G401 (cell line): ENCODE measurements at places on chromosomes 7 and 10. TPM values are rescaled to one million over a fixed set of nuclear protein-coding genes. Genes with fewer than 3 reads are reported as not detected.

DNA sequence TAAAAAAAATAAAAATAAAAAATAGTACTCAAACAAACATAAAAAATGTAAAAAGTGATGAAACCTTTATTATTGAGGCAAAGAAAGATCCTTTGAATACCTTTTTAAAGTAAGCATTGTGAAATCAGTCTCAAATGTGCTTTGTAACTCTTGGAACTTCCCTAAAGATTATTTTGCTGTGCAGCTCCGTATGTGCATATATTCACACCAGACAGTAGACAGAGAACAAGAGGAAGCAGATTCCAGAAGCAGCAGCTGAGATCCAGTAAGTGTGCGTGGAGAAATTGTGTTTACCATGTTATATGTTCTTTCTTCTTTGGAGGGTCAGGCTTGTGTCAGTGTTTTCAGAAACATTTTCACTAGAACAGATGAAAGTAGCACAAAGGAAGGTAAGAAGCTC is 324.9 kb downstream of the AGMO start:
- DNase-seq = no peak

GRCh38 chr7:97008275-97008917 is 3.0 kb downstream of the DLX6 start:
- no peak for DNase-seq

- DNase-seq = no peak
Observed at GRCh38 chr7:93145354-93145753, 2.8 kb downstream of the SAMD9L start.

- no peak for DNase-seq
Observed at GRCh38 chr10:96890580-96890979, 58.5 kb downstream of the LCOR start.

DNA sequence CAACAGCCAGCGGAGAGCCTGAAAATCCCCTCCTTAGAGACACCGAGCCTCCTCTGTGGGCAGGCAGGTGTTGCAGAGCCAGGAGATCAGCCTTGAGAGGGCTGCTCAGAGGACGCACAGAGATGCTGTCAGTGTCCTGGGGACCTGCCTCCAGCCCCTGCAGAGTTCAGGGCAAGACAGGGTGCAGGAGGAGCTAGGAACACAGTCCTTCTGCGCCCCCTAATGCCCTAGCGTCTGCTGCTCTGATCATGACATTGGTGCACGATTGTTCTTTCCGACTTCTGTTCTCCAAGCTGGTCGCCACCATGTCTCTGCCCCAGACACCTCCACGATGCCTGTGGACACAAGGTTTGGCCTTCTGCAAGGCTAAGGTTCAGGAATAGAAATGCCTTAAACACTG is 613.7 kb upstream of the MKI67 start:
- no peak for DNase-seq

DNA sequence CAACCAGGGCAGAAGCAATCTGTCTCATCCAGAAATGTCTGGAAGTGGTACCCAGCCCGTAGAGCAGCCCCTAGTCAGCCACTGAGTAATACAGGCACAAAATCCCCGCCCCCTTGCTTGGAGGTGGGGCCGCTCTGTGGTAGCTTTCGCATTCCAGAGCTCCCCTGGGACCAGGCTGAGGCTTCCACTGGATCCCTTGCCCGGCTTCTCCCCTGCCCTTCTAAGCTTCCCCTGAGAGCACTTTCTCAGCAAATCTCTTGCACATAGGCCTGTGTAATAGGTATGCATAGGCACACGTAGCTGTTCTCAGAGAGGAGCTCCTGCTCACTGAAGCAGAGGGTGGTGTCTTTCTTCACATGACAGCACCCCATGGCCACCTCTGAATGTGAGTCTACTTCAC is 144.2 kb downstream of the BMS1 start:
- no peak for DNase-seq

DNA sequence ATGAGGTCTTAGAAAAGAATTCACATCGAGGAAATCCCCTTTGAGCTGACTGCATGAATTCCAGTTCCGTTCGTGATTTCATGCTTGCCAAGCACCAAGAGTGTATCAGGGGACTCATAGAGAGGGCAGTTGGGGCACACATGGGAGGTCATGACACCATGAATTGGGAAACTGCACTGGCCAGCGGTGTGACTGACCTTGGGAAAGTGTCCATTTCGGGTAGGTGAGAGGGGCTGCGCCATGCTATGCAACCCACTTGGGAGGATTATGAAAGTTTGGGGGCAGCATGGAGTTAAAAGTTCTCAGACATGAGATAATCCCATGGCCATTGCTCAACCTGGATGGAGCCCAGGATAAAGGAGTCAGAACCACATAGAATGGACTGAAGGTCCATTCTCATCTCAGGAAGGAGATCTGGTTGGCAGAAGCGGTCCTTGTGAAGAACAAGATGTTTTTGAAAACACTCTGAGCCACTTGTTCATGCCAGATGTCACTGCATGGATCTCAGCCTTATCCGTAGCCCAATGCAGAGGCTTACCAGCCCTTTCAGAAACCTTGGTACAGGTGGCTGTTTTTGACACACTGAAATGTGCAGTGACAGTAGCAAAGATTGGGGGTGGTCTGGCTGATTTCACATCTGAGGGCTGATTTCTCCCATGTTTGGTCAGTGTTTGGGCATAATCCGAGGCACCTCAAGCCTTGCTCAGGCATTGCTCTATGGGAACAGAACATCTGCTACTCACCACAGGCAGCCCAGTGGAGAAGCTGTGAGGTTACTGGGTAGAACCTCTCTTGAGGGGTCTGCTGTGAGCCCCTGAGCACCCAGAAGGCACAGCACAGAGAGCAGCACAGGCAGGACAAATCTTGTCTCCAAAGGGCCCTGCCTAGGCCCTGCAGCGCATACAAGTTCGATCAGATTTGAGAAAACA is 252.3 kb downstream of the CXCL12 start:
- DNase-seq = no peak

The SORCS1 gene
- total RNA-seq = not detected in 2 replicates

The UTF1 gene
- total RNA-seq = not detected in 2 replicates

The COL28A1 gene
- total RNA-seq = not detected in 2 replicates

DNA sequence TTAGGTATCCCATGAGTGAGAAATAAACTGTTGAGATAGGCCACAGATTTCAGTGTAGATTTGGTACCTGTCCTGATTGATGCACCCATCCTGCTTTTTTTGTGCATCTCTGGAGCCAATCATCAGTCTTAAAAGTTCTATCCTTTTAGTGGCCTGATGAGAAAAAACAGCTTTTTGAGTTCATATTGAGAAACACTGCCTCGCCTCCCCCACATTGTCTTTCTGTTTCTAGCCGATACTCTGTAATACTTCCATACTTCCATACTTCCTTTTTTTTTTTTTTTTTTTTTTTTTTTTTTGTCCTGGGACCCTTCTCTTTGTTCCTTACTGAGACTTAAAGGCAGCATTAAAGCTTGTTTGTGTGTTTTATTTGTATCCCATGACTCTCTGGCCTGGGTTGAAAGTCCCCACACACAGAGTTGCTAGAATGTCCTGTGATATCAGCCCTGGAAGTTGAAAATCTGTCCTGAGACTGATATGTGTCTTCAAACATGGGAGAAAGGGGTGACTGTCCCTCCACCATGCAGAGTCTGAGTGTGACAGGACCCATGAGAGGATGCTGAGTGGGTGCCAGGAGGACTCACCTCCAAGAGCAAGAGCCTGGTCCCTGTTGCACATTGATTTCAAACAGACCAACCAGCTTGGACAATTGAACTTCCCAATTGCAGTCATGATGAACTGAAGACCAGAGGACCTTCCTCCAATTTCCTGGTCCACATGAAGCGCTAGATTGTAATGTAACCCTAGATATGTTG is 5.7 kb downstream of the ZNF22 start:
- no peak for DNase-seq

DNA sequence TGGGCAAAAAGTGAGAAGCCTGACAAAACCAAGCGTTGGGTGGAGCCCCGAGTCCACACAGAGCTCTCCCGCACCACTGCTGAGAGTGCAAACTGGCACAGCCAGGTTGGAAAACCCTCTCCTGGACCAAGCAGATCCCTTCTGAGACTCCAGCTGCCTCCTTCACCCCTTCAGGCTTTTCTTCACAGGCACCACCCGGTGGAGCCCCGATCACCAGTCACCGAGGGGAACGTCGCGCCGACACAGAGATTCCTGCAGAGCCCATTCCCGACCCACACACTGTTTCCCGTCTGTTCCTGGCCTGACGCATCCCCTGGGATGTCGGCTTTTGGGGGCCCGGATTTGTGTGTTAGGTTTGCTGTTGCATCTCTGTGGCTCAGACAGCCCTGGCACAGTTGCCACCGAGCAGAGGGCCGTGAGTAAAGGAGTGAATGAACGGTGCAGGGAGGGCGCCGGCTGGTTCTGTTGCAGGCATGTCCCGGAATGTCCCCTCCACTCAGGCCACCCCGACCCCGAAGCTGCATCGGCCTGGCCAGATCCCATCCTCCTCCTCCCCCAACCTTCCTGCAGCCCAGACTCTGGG is 51.0 kb upstream of the INPP5A start:
- no peak for DNase-seq

The HOXA1 gene
- 11.8 and 15.5 TPM in 2 replicates for total RNA-seq

- no peak for DNase-seq
Observed at GRCh38 chr10:34092891-34093290, 722.2 kb downstream of the PARD3 start.

DNA sequence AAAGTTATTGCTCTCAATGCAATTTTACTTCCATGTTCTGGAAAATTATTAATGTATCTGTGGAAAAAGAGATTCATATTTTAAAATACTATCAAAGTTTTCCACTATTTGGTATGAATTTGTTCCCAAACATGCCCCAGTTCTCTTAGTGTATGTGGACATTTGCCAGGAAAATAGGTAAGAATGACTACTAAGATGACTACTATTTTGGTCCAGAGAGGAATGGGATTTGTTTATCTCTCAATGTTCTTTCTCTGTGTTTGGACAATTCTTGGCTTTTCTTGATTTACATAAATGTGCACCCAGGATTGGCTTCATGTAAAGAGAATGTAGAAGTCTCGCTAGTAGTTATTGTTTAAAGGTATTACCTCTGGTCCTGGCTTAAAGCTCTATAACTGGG is 60.3 kb upstream of the POT1 start:
- no peak for DNase-seq

GRCh38 chr7:99392659-99393354 is 15.6 kb downstream of the PDAP1 start:
- DNase-seq = peak; percentile 82

DNA sequence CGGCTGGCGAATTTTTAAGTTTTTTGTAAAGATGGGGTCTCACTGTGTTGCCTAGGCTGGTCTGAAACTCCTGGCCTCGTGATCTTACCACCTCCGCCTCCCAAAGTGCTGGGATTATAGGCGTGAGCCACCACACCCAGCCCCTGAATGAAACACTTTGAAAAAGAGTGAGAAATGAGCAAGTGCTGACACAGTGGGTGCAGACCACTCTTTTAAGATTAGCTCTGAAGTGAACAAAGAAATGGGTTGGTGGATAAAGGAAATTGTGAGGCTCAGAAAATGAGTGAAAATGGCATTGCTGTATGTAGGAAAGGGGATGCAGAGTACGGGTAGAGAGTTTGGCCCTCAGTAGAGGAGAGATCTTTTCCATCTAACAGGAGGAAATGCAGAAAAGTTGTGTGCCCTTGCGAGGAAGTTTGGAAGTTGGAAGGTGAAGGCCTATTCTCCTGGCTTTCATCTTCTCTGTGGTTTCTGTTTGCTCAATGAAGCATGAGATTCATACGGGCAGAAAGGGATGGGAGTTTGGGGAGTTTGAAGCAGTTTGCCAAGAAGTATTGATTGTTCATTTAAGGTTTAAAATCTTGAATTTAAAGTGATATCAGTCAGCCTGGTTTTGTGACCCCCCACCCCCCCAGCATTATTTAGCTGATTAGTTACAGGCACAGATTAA is 11.0 kb downstream of the MAPK8 start:
- DNase-seq = no peak

The ANKRD61 gene
- total RNA-seq = 0.54 TPM in 1 of 2 replicates, not detected in the other

The URGCP gene
- 30.9 and 39.4 TPM in 2 replicates for total RNA-seq

The SPDYE9 gene
- total RNA-seq = not detected in 2 replicates

The OSBPL3 gene
- 3.6 and 7.1 TPM in 2 replicates for total RNA-seq

The CH25H gene
- total RNA-seq = not detected in 2 replicates

DNA sequence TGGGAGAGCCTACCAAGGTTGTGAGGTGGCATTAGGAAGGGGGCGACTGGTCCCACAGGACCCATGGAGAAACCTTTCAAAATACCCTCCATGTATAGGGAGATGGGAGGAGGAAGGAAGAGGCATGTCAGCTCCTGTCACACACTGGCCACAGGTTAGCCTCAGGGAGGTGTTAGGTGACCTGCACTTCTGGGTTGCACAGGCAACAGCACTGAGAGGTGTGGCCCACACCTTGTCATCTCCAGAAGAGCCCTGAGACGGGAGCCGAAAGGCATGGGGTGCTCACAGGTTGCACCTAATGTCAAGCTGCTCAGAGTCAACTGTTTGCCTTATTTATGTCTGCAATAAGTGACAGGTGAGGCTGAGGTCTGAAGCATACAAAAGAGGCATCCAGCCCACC is 14.6 kb upstream of the USP6NL start:
- no peak for DNase-seq

- DNase-seq = no peak
Observed at GRCh38 chr10:59212301-59212798, 35.9 kb downstream of the PHYHIPL start.

- peak; percentile 49 for DNase-seq
Observed at GRCh38 chr7:80095545-80095944, 39.1 kb upstream of the GNAI1 start.

- DNase-seq = no peak
Observed at GRCh38 chr7:1642291-1642731, 27.8 kb upstream of the ELFN1 start.

- no peak for DNase-seq
Observed at GRCh38 chr7:621572-622285, 102.1 kb upstream of the PDGFA start.

The SH2D4B gene
- total RNA-seq = not detected in 2 replicates

The GJD4 gene
- not detected in 2 replicates for total RNA-seq

DNA sequence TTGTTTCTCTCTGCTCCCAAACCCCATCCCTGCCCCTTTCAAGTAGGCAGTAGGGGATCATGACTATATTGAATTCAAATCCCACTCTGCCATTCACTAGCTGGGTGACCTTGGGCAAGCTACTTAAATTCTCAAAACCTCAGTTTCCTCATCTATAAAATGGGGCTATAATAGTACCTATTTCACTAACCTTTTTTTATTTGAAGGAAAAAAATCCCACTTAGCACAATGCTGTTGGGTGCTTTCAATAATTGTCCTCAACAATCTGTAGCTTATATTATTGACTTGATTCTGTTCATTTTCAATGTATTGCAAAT is 190.4 kb upstream of the YAE1 start:
- no peak for DNase-seq

- DNase-seq = no peak
Observed at GRCh38 chr10:95377950-95378349, 87.1 kb upstream of the PDLIM1 start.

The TLL2 gene
- total RNA-seq = 0.37 and 0.44 TPM in 2 replicates

The FGFR2 gene
- total RNA-seq = 279 and 323 TPM in 2 replicates

DNA sequence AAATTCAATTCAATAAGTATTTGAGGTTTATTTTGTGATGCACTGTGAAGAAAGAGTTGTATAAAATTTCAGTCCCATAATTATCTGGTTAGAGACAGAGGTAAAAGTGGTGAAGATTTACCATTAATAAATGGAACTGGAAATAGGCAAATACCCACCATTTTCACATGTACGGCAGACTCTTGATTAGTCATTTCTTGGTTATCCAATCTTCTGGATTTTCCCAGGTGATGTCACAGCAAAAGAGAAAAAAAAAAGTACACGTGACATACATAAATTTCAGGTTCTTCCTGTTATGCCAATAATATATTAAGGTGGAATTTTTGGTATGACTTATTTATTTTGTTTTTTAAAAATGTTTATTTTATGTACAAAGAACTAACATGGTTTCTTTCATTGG is 26.8 kb downstream of the NT5C3A start:
- DNase-seq = no peak
